ENCODE measurements at places on chromosomes 2 and 18. TPM values are rescaled to one million over a fixed set of nuclear protein-coding genes. Genes with fewer than 3 reads are reported as not detected.
A peak's percentile ranks its signal among the peaks of the same experiment; 100 is the strongest.

CABYR gene
- 32.4 TPM for total RNA-seq

RUFY4 gene
- not detected for total RNA-seq

ZNF407 gene
- 13.4 TPM for total RNA-seq

CLEC4F gene
- not detected for total RNA-seq

MEIS1 gene
- total RNA-seq: 9.1 TPM

ITSN2 gene
- total RNA-seq: 30.4 TPM

BOLL gene
- not detected for total RNA-seq

UGT1A10 gene
- total RNA-seq: not detected

HES6 gene
- 8.4 TPM for total RNA-seq

VWC2L gene
- total RNA-seq: not detected

DNA sequence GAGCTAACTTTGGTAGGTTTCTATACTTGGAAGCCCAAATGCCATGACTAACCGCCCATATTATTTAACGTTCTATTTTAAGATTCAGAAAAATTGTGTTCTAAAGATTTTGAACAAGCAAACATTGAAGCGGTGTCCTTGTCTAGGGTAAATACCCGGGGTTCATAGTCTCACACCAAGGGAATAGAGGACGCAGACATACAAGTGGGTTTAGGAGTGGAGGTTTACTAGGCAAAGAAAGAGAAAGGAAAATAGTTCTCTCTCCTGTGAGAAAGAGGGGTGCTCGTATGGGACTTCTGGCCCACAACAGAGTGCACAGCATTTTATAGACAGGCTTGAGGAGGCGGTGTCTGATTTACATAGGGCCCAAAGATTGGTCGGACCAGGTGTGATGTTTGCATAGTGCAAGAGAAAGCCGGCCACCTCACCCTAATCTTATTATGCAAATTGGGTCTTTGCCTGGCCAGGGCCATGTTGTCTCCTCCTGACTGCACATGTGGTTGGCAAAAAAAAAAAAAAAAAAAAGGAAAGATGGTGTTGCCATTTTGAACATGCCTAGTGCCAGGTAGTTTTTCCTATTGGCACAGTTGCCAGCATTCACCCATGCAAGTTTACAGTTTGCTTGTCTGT, 1062.6 kb downstream of the LRP1B start:
- H3K27me3 ChIP-seq: no peaks in the 10 kb centered on the region
- H3K27ac ChIP-seq: no peak overlapping the region
- DNase-seq: no peak
- H3K4me3 ChIP-seq: no peak overlapping the region

DNA sequence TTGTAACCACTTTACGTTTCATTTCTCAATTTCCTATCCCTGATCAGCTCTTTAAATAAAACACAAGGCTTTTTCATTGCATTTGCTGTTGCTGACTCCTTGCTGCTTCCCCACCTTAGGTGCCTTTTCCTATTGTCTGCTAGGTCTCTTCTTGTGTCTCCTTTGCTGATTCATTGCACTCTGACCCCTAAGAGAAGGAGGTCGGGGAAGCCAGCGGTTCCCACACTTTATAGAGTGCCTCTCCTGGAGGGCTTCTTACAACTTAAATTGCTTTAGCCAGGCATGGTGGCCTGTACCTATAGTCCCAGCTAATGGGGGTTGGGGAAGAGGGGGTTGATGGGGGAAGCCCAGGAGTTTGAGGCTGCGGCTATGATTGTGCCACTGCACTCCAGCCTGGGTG, 495.0 kb downstream of the DLGAP1 start:
- H3K27me3 ChIP-seq: no peaks in the 10 kb centered on the region
- no peak for DNase-seq
- H3K27ac ChIP-seq: no peak overlapping the region
- H3K4me3 ChIP-seq: no peak overlapping the region
- no peaks in the 10 kb centered on the region for H3K36me3 ChIP-seq

- peak overlapping the region; percentile 69 for H3K27ac ChIP-seq
- DNase-seq: peak; percentile 95
- no peaks in the 10 kb centered on the region for H3K36me3 ChIP-seq
- H3K27me3 ChIP-seq: no peaks in the 10 kb centered on the region
- peaks cover 17% of the 10 kb centered on the region for H3K4me1 ChIP-seq
Observed at GRCh38 chr18:73563901-73564472, 583.6 kb downstream of the FBXO15 start.

GRCh38 chr2:68287580-68288441, 31.9 kb downstream of the CNRIP1 start:
- H3K4me1 ChIP-seq: no peaks in the 10 kb centered on the region
- DNase-seq: no peak
- H3K27ac ChIP-seq: no peak overlapping the region
- H3K27me3 ChIP-seq: no peaks in the 10 kb centered on the region

DNA sequence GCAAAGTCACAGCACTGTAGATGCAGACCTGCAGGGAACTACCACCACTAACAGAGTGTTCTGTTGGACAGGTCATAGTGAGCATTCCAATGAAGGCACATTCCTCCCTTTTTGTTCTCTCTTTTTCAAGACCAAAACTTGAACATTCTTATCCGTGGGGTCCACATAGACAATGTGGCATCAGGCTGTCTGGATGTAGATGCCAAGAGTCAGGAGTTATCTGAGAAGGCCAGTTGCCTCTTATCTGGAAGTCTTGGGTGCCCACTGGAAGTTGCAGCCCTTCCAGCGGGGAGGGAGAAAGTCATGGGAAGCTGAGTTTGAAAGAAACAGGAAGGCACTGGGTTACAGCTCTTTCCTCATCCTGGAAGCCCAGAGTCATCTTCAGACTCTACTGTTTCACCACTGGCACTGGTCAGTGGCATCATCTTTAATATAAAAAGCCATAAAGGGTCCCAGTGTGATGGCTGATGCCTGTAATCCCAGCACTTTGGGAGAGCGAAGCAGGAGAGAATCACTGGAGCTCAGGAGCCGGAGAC, 61.4 kb downstream of the FAM161A start:
- H3K4me1 ChIP-seq: no peaks in the 10 kb centered on the region
- H3K4me3 ChIP-seq: no peak overlapping the region
- no peak overlapping the region for H3K27ac ChIP-seq
- no peaks in the 10 kb centered on the region for H3K36me3 ChIP-seq

- H3K36me3 ChIP-seq: no peaks in the 10 kb centered on the region
- DNase-seq: no peak
- no peaks in the 10 kb centered on the region for H3K27me3 ChIP-seq
- peaks cover 2% of the 10 kb centered on the region for H3K4me1 ChIP-seq
- no peak overlapping the region for H3K4me3 ChIP-seq
Observed at GRCh38 chr2:181738074-181738473, 57.8 kb upstream of the NEUROD1 start.

DNA sequence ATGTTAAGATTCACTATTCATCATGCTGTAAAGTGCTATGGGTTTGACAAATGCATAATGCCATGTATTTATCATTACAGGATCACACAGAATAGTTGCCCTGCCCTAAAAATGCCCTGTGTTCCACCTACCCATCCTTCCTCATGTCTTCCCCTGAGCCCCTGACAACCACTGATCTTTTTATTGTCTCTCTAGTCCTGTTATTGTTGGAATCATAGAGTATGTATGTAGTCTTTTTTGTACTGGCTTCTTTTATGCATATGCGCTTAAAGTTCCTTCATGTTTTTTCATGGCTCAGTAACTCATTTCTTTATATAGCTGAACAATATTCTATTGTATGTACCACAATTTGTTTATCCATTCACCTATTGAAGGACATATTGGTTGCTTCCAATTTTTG, 20.3 kb downstream of the CCDC150 start:
- H3K4me3 ChIP-seq: no peak overlapping the region
- no peaks in the 10 kb centered on the region for H3K27me3 ChIP-seq
- H3K27ac ChIP-seq: no peak overlapping the region
- no peaks in the 10 kb centered on the region for H3K4me1 ChIP-seq
- H3K36me3 ChIP-seq: no peaks in the 10 kb centered on the region

- DNase-seq: no peak
- H3K36me3 ChIP-seq: no peaks in the 10 kb centered on the region
- H3K27ac ChIP-seq: no peak overlapping the region
- no peaks in the 10 kb centered on the region for H3K27me3 ChIP-seq
- peaks cover 20% of the 10 kb centered on the region for H3K4me1 ChIP-seq
- H3K4me3 ChIP-seq: no peak overlapping the region
Observed at GRCh38 chr18:58853561-58853960, 11.1 kb upstream of the ZNF532 start.

DNA sequence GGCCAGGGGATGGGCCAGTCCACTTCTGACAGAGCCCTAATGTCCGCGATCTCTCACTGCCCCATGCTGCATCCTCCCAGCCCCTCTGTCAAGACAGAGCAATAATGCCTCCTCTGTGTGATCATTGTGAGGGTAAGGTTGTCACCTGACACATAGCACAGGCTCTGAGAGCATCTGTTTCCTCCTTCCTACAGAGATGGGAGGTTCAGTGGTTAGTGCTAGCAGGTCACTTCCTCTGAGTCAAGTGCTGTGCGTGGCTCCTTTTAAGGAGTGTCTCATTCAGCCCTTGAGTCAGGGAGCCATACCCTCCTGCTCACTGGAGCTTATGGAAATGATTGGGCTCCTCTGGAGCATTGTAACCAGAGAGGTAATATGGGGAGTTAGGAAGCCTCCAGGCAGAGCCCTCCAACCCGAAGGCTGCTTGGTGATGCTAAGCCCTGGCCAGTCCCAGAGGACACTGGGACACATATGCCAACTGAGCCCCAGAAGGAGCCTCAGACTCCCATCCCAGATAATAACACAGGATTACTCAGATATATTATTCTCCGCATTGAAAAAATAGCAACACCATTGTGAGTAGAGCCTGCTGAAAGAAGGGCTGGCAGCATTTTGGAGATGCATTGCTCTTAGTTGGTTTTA, 189.0 kb downstream of the GALNT1 start:
- no peak for DNase-seq
- no peak overlapping the region for H3K4me3 ChIP-seq
- H3K27me3 ChIP-seq: no peaks in the 10 kb centered on the region

GRCh38 chr2:47065343-47065742, 89.8 kb downstream of the STPG4 start:
- H3K4me3 ChIP-seq: no peak overlapping the region
- peaks cover 61% of the 10 kb centered on the region for H3K4me1 ChIP-seq
- H3K27ac ChIP-seq: peak overlapping the region; percentile 44
- no peaks in the 10 kb centered on the region for H3K36me3 ChIP-seq
- DNase-seq: no peak
- H3K27me3 ChIP-seq: no peaks in the 10 kb centered on the region

DNA sequence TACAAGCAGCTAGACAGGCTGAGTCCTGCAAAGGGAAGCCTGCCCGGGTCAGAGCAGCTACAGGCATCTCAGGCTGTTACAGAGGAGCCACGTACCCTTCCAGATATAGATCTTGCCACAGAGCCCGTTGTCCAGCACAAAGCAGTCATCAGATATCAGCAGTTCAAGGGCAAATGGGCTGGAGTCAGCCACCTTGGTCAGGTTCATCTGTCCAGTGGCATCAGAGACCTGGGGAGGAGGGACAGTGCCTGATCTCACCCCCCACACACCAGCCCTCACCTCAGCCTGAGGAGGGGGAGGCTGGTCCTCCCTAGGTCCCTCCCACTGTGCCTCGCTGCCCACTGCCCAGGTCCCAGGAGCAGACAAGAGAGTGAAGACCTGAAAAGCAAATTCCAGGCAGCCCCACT, 12.2 kb downstream of the CAPG start:
- H3K27ac ChIP-seq: peak overlapping the region; percentile 75
- 0 out of 2 replicates have a peak, but pooled peaks cover 10% of the 10 kb centered on the region for H3K36me3 ChIP-seq
- no peaks in the 10 kb centered on the region for H3K27me3 ChIP-seq

- H3K36me3 ChIP-seq: no peaks in the 10 kb centered on the region
- H3K27ac ChIP-seq: no peak overlapping the region
- no peaks in the 10 kb centered on the region for H3K27me3 ChIP-seq
Observed at GRCh38 chr2:233944269-233944668, 27.1 kb downstream of the TRPM8 start.

DNA sequence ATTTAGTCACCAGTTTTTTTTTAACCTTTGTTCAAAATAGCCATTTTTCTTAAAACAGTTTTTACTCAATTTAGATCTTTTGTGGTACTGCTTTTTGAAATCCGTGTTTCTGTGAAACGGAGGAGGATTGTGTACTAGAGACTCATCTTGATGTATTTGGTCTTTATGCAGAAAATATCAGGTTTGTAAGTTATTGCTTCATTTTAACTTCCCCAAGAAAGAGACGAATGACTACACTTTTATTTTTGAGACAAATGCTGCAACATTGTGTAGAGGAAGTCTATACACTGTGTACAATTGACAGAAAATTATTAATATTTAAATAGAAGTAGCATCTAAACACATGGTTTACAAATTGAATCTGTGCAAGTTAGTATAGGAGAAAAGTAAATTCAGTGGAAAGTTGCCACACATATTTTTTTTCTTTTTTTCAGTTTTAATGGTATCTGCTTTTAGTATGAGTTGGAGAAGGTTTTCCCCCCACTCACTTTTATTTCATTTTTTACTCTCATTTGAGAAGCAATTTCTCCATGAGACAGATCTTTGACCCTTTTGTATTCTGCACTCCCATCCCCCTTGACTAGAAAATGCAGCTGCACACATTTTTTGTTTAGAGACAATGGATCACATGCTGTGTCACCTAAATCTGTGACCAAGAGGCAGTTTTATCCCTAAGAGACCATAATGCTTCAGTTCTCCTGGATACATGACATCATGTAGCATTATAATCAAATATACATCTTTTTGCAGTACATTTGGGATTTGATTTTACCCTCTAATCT, 200.8 kb upstream of the STON1 start:
- no peak overlapping the region for H3K27ac ChIP-seq
- DNase-seq: no peak
- no peaks in the 10 kb centered on the region for H3K27me3 ChIP-seq
- no peaks in the 10 kb centered on the region for H3K36me3 ChIP-seq
- H3K4me1 ChIP-seq: no peaks in the 10 kb centered on the region
- H3K4me3 ChIP-seq: no peak overlapping the region

DNA sequence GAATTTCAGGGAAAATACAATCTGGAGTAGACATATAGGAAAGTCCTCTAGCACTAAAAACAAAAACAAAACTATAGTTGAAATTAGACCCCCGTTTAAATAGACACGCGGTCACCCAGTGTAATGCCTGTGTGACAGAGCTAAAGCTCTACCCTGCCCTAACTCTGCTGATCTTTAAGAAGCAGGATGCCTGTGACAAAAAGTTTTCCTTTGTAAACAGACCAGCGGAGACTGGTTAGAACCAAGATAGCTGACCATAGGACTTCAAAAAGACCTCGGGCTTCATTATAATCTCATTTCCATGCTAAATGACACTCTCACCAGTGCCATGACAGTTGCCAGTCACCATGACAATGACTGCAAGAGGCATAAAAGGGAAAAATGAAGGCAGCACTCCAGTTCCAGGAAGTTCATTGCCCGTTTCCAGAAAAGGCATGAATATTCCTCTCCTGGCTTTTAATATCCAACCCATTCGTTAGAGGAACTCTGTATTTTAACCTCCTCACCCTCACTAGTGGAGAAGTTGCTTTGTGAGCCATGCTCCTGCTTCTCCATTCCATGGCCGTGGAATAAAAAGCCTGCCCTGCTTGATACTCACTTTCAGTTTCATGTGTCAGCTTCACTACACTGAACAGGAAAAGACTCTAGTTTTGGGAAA, 157.2 kb upstream of the COPS8 start:
- H3K4me3 ChIP-seq: no peak overlapping the region
- no peaks in the 10 kb centered on the region for H3K4me1 ChIP-seq
- no peak for DNase-seq
- H3K27ac ChIP-seq: no peak overlapping the region

Data from PC-9 (cell line).